Neural crest cell (in vitro differentiated cells): ENCODE measurements at places on chromosomes 12 and 14.

DNA sequence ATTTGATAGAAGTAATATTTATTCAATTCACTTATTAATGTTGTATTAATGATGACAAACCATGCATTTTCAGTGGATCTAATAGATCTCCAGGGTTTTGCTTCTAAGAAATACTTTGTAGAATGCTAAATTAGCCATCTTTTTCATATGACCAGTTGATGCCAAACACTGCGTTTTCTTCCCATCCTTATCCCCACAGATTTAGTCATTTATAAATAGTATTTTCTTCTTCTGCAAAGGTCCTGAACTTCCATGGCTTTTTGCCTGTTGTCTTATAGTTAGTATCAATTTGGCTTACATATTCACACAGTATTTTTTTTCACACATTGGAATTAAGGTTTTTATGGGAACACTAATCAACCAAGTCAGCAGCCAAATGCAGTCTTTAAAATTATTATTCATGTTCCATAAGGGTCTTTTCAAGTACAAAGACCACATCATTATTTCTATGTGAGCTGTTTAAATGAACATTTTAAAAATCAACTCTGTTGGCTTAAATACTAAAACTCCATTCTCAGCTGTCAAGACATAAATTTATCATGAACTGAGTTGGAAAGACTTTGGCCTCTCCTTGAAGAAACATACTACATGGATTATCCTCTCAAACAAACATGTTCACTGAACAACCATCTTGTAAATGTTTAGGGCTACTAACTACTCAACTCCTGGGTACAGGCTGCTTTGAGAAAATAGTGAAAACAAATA lies 1278.4 kb upstream of the FLRT2 start:
- DNase-seq: no peak

- no peak for DNase-seq
Observed at GRCh38 chr14:55398679-55399078, 13.0 kb downstream of the ATG14 start.

DNA sequence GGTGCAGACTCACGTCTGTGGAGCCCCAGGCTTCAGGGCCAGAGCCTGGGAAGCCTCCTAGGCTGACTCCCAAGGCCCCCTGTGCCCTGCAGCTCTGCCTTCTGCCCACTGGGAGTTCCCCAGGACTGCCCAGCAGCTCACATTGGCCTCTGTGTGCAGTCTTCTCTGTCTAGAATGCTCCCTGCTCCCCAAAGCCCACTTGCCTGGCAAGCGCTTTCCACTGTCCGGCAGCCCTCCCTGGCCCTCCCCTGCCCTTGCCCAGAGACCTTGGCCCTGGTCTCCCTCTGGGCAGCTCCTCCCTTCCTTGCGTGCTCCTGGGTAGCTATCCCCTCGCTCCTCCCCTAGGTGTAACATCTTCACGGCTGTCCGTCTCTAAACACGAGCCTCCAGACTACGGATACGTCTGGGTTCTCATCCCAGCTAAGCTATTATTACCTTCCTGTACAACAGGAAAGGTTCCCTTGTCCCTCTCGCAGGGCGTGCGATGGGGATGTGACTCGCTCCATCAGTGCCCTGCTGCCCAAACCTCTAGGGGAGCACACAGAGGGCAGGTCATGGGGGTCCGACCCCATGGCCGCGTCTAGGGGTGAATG lies 325.5 kb upstream of the RTL1 start:
- DNase-seq: no peak

DNA sequence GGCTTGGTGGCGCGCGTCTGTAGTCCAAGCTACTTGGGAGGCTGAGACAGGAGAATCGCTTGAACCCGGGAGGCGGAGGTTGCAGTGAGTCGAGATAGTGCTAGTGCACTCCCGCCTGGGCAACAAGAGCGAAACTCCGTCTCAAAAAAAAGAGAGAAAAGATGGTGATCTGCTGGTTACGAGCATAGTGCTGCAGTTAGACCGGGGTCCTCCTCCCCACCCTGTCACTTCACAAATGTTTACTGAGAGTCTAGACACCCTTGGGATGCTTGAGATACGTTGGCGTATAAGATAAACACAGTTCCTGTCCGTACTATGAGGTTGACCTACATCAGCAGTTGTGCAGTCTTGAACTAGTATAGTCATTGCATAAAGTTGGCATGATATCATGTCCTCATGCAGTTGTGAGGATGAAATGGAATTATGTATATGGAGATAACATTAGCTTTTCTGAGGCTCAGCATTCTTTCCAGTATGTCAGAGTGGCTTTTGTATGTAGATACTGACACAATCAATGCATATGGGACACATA lies 787 bp downstream of the ACAD10 start:
- DNase-seq: no peak

GRCh38 chr12:122082621-122083356 lies 4.2 kb downstream of the MLXIP start:
- no peak for DNase-seq

- DNase-seq: peak; percentile 68
Observed at GRCh38 chr12:48817873-48818830, at the start of gene CACNB3. CACNB3 (plus strand) TSS chr12:48818496; CDS start chr12:48818930, 434 bp downstream.

DNA sequence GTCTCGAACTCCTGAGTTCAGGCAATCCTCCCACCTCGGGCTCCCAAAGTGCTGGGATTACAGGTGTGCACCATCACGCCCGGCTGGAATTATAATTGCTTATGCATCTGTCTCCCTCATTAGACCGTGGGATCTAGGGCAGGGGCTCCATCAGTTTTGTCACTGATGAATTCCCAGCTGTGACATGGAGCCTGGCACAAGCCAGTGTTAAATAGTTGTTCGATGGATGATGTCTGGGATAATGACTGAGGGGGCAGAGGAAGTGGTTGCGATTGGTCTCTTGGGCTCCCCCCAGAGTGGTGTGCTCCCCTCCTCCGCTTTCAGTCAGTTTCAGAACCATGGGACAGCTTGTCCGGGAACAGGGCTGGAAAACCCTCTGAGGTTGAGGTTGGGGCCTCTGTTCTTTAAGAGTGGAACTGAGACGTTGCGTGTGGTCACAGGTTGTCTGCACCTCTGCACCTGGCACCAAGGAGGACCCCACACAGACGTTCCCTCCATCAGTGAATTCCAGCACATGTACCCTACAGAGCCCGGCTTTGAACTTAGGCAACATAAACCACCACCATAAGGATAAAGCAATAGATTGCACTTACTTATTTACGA lies 30.8 kb upstream of the BATF start:
- no peak for DNase-seq

- no peak for DNase-seq
Observed at GRCh38 chr12:105982022-105982421, 156.7 kb downstream of the NUAK1 start.

- peak; percentile 35 for DNase-seq
Observed at GRCh38 chr14:70086685-70087379, 101.9 kb downstream of the SLC8A3 start.

DNA sequence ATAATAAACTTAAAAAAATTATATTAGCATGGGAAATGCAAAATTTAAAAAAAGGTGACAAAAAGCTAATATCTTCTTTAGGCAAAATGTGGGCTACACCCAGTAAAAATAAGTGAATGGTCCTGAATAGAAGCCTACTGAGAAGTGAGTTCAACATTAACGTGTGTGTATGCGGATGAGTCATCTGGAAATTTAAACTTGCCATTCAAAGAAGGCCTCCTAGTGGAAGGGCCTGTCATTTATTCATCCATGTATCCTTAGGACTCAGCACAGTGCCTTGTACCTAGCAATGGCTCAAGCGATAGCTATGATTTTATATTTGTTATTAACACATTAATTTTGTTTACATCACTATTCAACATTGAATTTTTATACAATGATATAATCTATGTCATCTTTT lies 226.2 kb downstream of the NUBPL start:
- no peak for DNase-seq

GRCh38 chr12:89029961-89030360 lies 322.3 kb downstream of the DUSP6 start:
- DNase-seq: no peak

- no peak for DNase-seq
Observed at GRCh38 chr14:86596024-86596423, 1066.1 kb downstream of the FLRT2 start.

DNA sequence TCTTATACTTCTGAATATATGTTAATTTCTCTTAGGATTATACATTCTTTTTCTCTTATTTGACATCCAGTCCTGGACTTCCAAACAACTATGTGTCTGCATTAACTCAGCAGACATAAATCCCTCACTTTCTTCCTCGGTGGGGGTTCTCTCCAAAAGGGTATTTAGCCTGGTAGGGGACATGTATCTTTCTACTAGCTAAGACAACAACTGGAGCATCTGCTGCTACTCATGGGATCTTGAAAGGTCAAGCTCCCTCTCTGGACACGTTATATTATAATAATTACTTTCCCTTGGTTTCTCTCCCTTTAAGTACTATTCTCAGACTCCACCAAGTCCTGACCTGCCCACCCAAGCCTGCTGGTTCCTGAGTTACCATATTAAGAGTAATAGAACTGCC lies 983.7 kb upstream of the FLRT2 start:
- no peak for DNase-seq
